ENCODE measurements at places on chromosomes 13 and 19.

DNA sequence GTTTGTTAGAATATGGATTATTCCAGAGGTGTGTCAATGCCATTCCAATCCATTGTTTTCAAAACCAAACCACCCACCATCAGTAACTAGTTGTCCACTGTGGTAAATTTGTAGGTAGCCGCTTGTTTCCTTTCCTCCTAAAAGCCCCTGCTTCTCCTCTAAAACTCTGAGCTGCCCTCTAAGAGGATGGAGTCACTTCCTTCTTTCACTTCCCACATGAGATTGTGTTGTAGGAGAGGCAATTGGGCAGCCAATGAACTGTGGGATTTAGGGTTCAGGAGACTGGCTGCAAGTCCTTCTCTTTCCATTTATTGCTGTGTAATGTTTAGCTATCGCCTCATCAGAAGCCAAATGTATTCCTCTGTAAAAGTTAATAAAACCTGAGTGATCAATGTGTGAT, 49.9 kb upstream of the RFXAP start:
- H3K4me1 ChIP-seq = no peaks in the 10 kb centered on the region
- no peak overlapping the region for H3K27ac ChIP-seq
- H3K27me3 ChIP-seq = peaks cover 6% of the 10 kb centered on the region
- H3K4me3 ChIP-seq = no peak overlapping the region

DNA sequence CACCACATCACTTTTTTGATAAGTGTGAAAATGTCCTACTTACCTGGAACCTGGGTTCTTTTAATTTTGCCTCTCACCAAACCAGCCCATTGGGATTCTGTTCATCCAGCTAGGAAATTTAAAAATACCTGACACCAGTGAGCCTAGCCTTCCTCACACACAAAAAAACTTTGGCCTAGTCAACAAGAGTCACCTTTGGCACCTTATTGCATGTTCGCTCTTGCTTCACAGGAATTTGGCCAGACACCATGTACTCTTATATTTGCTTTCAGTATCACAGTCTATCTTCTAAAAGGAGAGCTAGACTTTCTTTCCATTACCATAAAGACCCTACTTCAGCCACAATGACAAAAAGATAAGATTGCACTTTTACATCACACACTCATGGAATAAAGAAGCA, 65.8 kb downstream of the ZNF257 start:
- no peak overlapping the region for H3K4me3 ChIP-seq
- H3K27me3 ChIP-seq = no peaks in the 10 kb centered on the region
- no peak overlapping the region for H3K27ac ChIP-seq

DNA sequence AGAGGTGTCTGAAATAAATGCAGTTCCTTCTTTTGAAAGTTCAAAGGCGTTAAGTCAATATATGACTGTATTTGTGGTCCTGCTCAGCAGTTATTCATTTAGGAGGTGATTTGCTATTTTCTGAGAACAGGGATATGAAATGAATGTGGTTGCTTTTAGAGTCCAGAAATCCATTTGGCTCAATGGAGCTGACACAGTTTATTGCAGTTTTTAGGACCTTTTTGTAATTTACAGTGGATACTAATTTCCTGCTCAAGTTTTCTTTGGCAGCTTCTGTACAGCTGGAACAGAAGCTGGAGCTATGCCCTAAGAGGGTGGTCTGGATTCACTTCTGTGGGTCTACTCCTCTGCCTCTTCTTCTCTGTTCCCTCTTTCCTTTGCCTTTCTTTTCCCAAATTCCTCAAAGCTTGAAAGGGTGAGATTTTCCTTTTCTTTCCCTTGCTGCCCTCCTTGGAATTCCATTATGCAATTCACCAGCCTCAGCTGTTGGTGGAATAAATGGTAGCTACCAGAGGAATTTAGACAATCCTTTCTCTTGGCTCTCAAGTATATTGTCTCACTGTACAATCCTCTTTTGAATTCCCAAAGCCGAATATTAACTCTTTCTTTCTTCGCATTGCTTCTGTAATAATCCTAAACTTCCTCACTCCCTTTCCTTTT, 39.9 kb downstream of the ITGBL1 start:
- H3K4me1 ChIP-seq = no peaks in the 10 kb centered on the region
- H3K36me3 ChIP-seq = no peaks in the 10 kb centered on the region
- no peak overlapping the region for H3K4me3 ChIP-seq
- no peaks in the 10 kb centered on the region for H3K27me3 ChIP-seq

DNA sequence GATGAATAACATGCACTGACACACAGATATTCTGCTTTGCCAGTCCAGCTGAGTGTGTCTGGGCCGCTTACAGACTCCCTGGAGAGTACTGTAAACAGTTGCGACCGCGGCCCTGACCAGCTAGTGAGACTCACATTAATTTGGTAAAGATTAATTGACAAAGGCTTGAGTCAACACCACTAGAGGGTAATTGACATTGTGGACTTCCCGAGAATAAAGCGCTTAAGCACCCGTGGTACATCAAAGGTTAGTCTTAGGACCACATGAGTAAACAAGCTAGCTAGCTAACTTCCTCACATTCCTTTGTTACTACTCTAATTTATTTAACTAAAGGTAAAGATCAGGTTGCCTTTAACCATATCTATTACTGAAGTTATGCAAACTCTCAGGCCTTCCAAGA, 624.4 kb upstream of the ARGLU1 start:
- no peaks in the 10 kb centered on the region for H3K27me3 ChIP-seq
- H3K27ac ChIP-seq = no peak overlapping the region
- no peak overlapping the region for H3K4me3 ChIP-seq
- no peaks in the 10 kb centered on the region for H3K4me1 ChIP-seq
- no peak for DNase-seq
- no peaks in the 10 kb centered on the region for H3K36me3 ChIP-seq

GRCh38 chr19:56643460-56643955, 549 bp downstream of the SMIM17 start:
- DNase-seq = no peak
- no peak overlapping the region for H3K27ac ChIP-seq
- H3K36me3 ChIP-seq = peaks cover 16% of the 10 kb centered on the region
- no peaks in the 10 kb centered on the region for H3K4me1 ChIP-seq

- H3K4me1 ChIP-seq = peaks cover 16% of the 10 kb centered on the region
- peaks cover 17% of the 10 kb centered on the region for H3K27me3 ChIP-seq
- peak; percentile 11 for DNase-seq
- H3K27ac ChIP-seq = peak overlapping the region; percentile 92
Observed at GRCh38 chr13:20118268-20119140, 42.3 kb downstream of the GJA3 start.

- H3K4me1 ChIP-seq = peaks cover 70% of the 10 kb centered on the region
- peaks cover 18% of the 10 kb centered on the region for H3K27me3 ChIP-seq
- DNase-seq = peak; percentile 91
- peaks cover 4% of the 10 kb centered on the region for H3K36me3 ChIP-seq
- peak overlapping the region; percentile 71 for H3K4me3 ChIP-seq
Observed at GRCh38 chr19:3788996-3789778, 3.0 kb upstream of the MATK start.

DNA sequence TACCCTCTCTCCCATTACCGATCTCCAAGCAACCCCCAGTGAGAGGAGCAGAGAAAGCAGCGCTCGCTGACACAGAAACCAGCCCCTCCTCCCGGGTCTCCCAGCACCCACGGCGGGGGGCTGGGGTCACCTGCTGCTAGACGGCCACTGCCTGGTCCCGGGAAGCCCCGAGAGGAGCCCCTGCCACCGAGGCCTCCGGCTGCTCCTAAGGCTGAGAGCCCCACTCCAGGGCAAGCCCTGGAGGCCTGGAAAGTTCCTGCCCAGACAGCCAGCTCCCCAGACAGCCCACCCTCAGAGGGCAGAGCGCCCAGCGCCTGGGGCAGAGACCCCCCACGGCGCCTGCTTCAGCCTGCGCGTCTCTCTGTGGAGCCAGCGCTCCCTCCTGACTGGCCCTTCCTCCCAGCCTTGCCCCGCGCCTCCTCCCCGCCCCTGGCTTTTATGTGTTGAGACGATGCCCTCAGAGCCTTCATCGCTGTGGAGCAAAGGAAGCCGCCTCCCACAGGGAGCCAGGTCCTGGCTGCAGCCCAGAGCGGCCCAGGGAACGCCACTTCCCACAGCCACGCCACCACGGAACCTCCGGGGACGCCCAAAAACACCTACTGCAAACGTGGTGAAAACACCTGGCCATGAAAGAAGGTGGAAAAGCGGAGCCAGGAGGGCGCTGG, 51.1 kb downstream of the MLLT1 start:
- H3K27ac ChIP-seq = no peak overlapping the region
- H3K4me1 ChIP-seq = peaks cover 21% of the 10 kb centered on the region
- no peak for DNase-seq
- H3K4me3 ChIP-seq = no peak overlapping the region
- H3K27me3 ChIP-seq = no peaks in the 10 kb centered on the region
